CD4-positive, alpha-beta T cell treated with Interleukin-1 beta for 1 hour (primary cell): ENCODE measurements at places on chromosomes 16 and 17.
A peak's percentile ranks its signal among the peaks of the same experiment; 100 is the strongest.

- DNase-seq = no peak
Observed at GRCh38 chr16:87698241-87698640, 67.5 kb downstream of the KLHDC4 start.

- no peak for DNase-seq
Observed at GRCh38 chr17:54177606-54178308, 355.0 kb downstream of the KIF2B start.

DNA sequence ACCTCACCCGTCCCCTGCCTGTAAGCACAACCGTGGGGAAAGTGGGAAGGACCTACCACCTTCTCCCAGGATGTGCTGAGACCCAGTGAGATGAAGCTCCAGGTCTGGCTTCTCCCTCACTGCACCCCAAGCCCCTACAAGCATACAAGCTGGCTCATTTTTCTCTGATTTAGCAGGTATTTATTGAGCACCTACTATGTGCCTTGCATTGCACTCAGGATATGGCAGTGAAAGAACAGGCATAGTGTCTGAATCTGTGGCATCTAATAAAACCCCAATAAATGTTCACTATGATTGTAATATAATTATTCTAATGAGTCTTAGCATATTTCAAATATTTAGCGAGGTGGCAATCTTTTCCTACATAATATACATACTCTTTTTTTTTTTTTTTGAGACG, 84.5 kb downstream of the LITAF start:
- DNase-seq = no peak

- DNase-seq = no peak
Observed at GRCh38 chr17:5874486-5874885, 195.7 kb upstream of the WSCD1 start.

DNA sequence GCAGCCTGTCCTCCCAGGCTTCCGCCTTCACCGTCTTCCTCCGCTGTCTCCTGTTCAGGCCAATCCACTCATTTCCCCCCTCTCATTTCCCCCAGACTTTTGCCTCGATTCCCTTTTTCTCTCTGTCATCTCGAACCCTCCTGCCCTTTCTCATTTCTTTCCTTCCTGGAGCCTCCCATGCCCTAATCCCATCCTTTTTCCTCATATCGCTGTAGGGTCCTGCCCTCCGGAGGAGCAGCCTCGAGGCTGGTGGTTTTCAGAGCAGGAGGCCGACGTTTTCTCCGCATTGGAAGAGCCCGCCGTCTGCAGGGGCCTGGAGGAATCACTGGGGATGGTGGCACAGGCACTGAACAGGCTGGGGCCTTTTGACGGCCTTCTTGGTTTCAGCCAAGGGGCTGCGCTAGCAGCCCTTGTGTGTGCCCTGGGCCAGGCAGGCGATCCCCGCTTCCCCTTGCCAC, 597 bp downstream of the OVCA2 start:
- DNase-seq = no peak

DNA sequence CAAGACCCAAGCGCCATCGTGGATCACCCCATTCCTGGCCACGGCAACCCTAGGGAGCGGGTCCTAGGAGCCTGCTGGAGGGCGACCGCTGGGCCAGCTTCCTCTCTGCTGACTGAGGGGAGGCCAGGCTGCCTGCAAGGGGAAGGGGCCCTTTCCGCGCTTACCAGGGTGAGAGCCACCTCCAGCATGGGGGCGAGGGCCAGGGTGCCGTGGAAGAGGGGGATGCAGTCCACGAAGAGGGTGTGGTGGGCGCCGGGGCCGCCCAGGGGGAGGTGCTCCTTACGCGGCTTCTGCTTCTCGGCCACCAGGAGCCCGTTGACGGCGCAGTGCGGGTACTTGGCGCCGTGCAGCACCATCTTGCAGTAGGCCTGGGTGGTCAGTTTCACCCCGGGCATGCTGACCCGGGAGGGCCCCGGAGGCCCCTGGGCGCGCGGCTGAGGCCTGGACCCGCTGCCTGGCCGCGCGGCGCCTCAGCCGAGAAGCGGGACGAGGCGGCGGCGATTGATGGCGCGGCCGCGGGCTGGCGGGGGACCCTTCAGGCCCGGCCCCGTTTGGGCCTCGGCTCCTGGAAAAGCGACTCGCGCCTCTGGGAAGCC, 345 bp downstream of the EMC8 start:
- peak; percentile 17 for DNase-seq

DNA sequence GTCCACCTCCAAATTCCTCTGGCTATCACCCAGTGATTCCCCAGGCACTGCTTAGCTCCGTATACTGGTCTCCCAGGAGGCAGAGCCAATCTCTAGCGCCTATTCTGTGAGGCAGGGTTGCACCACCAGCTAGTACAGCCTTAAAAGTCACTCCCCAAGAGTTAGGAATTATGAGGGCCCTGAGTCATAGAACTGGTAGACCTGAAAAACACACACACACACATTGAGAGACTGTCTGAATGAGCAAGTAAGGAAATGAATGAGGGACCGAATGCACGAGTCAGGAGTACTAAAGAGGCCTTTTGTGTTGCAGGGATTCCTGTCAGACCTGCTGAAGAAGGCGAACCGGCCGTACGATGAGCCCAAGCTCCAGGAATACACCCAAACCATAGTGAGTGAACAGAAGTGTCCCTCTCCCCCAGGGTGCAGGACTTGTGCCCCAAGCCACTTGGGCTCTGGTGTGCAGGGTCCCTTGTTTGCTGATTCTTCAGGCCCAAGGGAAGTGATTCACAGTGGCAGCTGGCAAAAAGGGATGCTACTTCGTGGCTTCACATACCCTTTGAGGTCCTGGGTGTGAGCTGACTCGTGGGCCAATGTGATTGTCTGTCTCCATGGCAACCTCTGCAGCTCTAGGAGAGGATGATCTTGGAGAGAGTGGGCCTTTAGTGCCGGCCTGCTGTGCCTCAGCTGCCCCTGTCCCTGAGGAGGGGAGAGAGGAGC, 24.7 kb downstream of the CALB2 start:
- no peak for DNase-seq

GRCh38 chr17:20562587-20562986, 16.9 kb upstream of the CDRT15L2 start:
- DNase-seq = no peak

GRCh38 chr16:76854234-76854633, 336.8 kb upstream of the MON1B start:
- no peak for DNase-seq

- no peak for DNase-seq
Observed at GRCh38 chr16:7946142-7946541, 613.5 kb downstream of the RBFOX1 start.

GRCh38 chr17:82424001-82424862, 5.8 kb upstream of the OGFOD3 start:
- DNase-seq = peak; percentile 51

DNA sequence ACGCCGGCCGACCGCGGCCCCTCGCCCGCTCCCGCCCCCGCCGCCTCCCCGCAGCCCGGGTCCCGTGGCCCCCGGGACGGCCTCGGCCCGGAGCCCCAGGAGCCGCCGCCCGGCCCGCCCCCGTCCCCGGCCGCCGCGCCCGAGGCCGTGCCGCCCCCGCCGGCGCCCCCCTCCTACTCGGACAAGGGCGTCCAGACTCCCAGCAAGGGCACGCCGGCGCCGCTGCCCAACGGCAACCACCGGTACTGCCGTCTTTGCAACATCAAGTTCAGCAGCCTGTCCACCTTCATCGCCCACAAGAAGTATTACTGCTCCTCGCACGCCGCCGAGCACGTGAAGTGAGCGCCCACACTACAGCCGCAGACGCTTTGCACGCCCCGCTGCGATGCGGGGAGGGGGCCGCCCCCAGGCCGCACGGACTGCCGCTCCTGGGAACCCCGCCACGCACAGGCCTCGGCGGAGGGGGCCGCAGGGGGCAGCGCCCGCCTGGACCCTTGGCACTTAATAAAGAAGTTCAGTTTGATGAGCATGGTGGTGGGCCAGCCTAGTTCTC, 35.5 kb upstream of the ZC3H18 start:
- peak; percentile 40 for DNase-seq

DNA sequence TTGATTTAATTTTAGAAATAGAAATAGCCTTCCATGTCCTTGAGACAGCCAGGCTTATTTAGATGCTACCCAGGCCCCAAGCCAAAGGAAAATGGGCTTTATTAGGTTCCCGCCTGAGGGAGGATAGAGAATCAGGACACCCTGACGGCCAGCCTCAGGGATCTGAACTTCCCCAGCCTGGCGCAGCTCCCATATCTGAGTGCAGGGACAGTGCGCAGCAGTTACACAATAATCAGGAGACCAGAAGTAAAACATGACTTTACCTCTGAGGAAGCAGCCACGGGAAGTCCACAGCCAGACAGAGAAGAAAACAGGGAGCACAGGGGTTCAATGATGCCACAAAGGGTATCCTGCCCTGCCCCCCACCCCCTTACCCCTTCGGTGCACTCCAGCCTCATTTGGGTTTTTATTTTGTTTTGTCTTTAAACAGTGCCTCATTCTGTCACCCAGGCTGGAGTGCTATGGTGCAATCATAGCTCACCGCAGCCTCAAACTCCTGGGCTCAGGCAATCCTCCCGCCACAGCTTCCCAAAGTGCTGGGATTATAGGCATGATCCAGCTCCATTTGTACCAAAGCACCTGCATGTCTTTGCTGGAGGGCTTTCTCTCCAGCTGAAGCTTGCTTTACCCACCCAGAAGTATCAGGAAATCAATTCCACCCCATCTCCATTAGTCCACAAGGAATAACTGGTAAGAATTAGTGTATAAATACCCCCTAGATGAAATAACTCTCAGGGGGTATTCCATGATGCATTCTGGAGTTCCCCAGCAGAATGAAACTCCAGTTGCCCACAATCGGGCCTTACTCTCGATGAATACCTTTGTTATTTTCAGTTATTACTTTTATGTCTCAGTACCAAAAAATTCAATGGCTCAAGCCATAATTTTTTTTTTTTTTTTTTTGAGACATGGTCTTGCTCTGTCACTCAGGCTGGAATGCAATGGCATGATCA, 21.9 kb downstream of the ORC6 start:
- no peak for DNase-seq

DNA sequence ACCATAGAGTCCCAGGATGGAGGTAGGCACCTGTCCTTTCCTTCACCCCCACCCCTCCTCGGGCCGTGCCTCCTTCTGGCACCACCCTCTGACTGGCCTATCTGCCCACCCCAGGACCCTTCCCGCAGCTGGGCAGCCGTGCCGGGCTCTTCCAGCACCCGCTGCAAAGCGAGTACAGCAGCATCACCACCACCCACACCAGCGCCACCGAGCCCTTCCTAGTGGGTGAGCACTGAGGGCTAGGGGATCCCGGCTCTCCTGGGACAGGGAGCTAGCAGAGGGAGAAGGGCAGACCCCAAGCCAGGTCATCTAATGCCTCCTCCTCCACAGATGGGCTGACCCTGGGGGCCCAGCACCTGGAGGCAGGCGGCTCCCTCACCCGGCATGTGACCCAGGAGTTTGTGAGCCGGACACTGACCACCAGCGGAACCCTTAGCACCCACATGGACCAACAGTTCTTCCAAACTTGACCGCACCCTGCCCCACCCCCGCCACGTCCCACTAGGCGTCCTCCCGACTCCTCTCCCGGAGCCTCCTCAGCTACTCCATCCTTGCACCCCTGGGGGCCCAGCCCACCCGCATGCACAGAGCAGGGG, 7.8 kb downstream of the GALK1 start:
- no peak for DNase-seq

GRCh38 chr16:74275031-74275636, 21.5 kb upstream of the PSMD7 start:
- DNase-seq = no peak

DNA sequence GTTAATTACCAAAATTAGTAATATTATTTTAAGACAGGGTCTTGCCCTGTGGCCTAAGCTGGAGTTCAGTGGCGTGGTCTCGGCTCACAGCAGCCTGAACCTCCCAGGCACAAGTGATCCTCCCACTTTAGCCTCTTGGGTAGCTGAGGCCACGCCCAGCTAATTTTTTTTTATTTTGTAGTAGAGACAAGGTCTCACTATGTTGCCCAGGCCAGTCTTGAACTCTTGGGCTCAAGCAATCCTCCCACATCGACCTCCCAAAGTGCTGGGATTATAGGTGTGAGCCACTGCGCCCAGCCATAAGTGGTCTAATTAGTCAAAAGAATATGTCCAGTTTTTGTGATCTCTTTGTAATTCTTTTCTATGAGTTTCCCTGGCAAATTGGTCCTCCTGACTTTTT, 12.0 kb upstream of the CFDP1 start:
- DNase-seq = no peak

DNA sequence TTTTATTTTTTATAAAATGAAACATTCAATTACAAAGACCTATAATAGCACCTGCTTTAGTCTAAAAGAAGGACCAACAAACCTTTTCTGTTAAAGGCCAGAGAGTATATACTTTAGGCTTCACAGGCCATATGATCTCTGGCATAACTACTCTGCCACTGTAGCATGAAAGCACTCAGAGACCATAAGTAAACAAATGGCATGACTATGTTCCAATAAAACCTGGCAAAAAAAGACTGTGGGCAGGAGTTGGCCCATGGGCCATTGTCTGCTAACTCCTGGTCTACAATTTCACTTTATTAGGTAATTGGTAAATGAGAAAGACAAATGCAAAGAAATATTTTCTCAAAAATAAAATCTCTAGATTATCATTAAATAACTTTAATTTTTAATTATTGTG, 14.9 kb downstream of the CEP112 start:
- no peak for DNase-seq

- DNase-seq = no peak
Observed at GRCh38 chr17:44356241-44356640, 7.4 kb downstream of the FAM171A2 start.

- no peak for DNase-seq
Observed at GRCh38 chr16:27642756-27643155, 92.8 kb downstream of the KATNIP start.

- DNase-seq = no peak
Observed at GRCh38 chr17:80804466-80804865, 187.2 kb upstream of the CHMP6 start.

DNA sequence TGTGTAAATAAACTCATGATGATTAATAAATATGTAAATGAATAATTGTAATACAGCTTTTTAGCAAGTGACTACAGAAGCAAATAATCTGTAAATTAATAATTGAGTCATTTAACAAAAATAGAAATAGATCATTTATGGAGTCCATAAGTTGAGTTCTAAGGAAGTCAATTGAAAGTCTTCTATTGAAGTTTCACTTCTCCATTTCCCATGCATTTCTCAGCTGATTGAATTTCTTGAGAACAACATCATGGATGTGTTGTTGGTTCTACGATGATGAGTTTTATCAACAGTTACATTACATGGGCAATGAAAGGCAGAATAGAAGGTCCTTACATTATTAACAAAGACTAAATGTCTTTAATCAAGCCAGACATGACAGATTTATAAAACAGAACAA, 290.4 kb downstream of the MAP2K6 start:
- DNase-seq = no peak

GRCh38 chr16:54657058-54657708, 273.5 kb upstream of the IRX5 start:
- no peak for DNase-seq

GRCh38 chr17:66255527-66255971, 26.3 kb upstream of the APOH start:
- DNase-seq = no peak
